Glutamatergic neuron (in vitro differentiated cells): ENCODE measurements at places on chromosomes 12 and 14. TPM values are rescaled to one million over a fixed set of nuclear protein-coding genes. Genes with fewer than 3 reads are reported as not detected.
A peak's percentile ranks its signal among the peaks of the same experiment; 100 is the strongest.

GRCh38 chr14:53441789-53442188, 288.7 kb upstream of the DDHD1 start:
- no peak overlapping the region for H3K4me3 ChIP-seq
- no peaks in the 10 kb centered on the region for H3K36me3 ChIP-seq
- DNase-seq = no peak

DNA sequence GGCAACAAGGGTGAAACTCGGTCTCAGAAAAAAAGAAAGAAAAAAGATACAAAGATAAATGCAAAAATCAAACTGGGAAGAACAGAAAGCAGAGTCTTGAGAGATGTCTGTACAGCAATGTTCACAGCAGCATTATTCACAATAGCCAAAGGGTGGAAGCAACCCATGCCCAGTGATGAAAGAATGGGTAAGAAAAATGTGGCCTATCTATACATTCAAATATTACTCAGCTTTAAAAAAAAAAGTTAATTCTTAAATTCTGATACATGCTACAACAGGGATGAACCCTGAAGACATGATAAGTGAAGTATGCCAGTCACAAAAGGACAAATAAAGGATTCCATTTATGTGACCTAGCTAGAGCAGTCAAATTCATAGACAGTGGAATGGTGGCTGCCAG, 33.7 kb downstream of the SPPL3 start:
- H3K4me1 ChIP-seq = peaks cover 2% of the 10 kb centered on the region
- no peaks in the 10 kb centered on the region for H3K36me3 ChIP-seq
- no peak for DNase-seq
- no peak overlapping the region for H3K4me3 ChIP-seq

DNA sequence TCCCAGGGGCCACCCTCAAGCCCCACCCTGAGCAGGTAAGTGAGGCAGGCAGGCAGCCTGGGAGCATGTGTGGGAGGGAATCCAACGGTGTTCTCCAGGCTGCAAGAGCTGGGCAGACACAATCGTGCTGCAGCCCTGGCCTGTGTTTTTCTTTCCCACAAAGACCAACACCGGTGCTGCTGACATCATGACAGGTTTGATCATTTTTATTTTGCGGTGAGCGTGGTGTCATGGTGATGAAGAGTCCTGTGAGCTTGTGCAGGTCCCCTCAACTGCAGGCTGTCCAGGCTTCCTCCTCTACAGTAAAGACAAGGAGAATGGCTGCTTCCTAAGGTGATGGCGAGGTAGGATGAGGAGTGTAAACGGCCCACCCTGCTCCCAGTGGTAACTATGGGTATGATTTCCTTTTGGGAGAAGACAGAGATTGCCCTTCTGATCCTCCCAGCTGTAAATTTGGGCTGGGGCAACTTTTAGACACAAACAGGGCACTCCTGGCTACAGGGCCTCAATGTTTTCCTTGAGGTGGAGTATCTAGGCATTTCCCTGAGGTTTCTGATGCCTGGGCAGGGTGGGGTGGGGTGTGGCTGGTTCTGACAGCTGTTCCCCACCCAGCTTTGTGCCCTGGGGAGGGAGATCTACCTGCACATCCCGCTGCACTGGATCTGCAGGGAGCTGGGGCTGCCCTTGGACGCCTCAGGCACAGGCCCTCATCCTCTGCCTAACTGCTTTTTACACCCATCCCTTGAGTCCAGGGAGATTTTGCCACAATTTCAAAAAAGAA, 109.1 kb downstream of the VCPKMT start:
- no peak for DNase-seq
- H3K4me1 ChIP-seq = peaks cover 10% of the 10 kb centered on the region
- H3K27me3 ChIP-seq = peaks cover 3% of the 10 kb centered on the region
- no peak overlapping the region for H3K4me3 ChIP-seq
- H3K27ac ChIP-seq = no peak overlapping the region

GRCh38 chr12:109952873-109953272, 43.3 kb downstream of the GIT2 start:
- H3K4me1 ChIP-seq = peaks cover 21% of the 10 kb centered on the region
- no peak overlapping the region for H3K27ac ChIP-seq
- no peak for DNase-seq

- no peaks in the 10 kb centered on the region for H3K36me3 ChIP-seq
- peaks cover 1% of the 10 kb centered on the region for H3K27me3 ChIP-seq
- H3K27ac ChIP-seq = no peak overlapping the region
- H3K4me3 ChIP-seq = no peak overlapping the region
Observed at GRCh38 chr12:77439749-77440148, 374.4 kb upstream of the E2F7 start.

The SELPLG gene
- 0.34 TPM for total RNA-seq

GRCh38 chr12:124036657-124037109, 63.7 kb downstream of the ZNF664 start:
- H3K4me1 ChIP-seq = peaks cover 29% of the 10 kb centered on the region
- H3K27ac ChIP-seq = peak overlapping the region; percentile 2
- peak; percentile 43 for DNase-seq
- H3K36me3 ChIP-seq = no peaks in the 10 kb centered on the region

GRCh38 chr14:71346685-71347084, 439.4 kb downstream of the PCNX1 start:
- no peak for DNase-seq
- no peak overlapping the region for H3K4me3 ChIP-seq
- no peaks in the 10 kb centered on the region for H3K36me3 ChIP-seq
- no peaks in the 10 kb centered on the region for H3K27me3 ChIP-seq
- no peaks in the 10 kb centered on the region for H3K4me1 ChIP-seq

GRCh38 chr14:94368956-94369355, 19.4 kb downstream of the SERPINA1 start:
- H3K4me1 ChIP-seq = no peaks in the 10 kb centered on the region
- no peaks in the 10 kb centered on the region for H3K27me3 ChIP-seq
- H3K36me3 ChIP-seq = no peaks in the 10 kb centered on the region
- no peak overlapping the region for H3K4me3 ChIP-seq
- H3K27ac ChIP-seq = no peak overlapping the region

DNA sequence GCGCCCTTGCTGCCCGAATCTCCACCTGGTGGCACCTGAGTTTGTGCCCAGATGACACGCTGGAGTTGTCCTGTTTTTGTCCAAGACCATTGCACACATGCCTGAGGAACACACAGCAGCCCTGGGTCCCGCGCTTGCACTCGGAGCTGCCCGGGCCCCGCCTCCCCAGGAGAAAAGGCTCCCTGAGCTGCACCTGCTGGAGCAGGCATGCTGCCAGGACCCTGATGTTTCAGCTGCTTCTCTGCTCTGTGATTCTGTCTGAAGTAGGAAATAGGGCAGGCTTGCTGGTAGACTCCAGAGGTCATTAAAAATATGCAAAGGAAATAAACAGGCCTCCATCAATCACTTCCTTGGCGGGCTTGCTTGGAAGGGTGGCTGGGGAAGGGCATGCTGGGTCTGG, 271.6 kb downstream of the CACNA1C start:
- H3K4me3 ChIP-seq = no peak overlapping the region
- H3K27me3 ChIP-seq = no peaks in the 10 kb centered on the region
- no peak for DNase-seq
- H3K4me1 ChIP-seq = peaks cover 29% of the 10 kb centered on the region
- no peak overlapping the region for H3K27ac ChIP-seq

The SLC6A13 gene
- total RNA-seq = 0.91 TPM

The MANSC4 gene
- total RNA-seq = not detected

GRCh38 chr14:104116288-104116755, 22.1 kb upstream of the KIF26A start:
- no peaks in the 10 kb centered on the region for H3K36me3 ChIP-seq
- peak; percentile 16 for DNase-seq
- H3K4me3 ChIP-seq = no peak overlapping the region
- H3K4me1 ChIP-seq = no peaks in the 10 kb centered on the region

The ANKRD33 gene
- total RNA-seq = not detected

- no peaks in the 10 kb centered on the region for H3K36me3 ChIP-seq
- DNase-seq = no peak
- H3K4me1 ChIP-seq = peaks cover 49% of the 10 kb centered on the region
- peaks cover 5% of the 10 kb centered on the region for H3K27me3 ChIP-seq
- peak overlapping the region; percentile 96 for H3K27ac ChIP-seq
Observed at GRCh38 chr14:95901054-95901453, 24.4 kb downstream of the TUNAR start.

GRCh38 chr14:41597647-41598046, 9.0 kb upstream of the LRFN5 start:
- H3K4me1 ChIP-seq = no peaks in the 10 kb centered on the region
- H3K4me3 ChIP-seq = no peak overlapping the region
- DNase-seq = no peak
- no peak overlapping the region for H3K27ac ChIP-seq
- no peaks in the 10 kb centered on the region for H3K27me3 ChIP-seq

- H3K27ac ChIP-seq = no peak overlapping the region
- no peaks in the 10 kb centered on the region for H3K36me3 ChIP-seq
- no peak overlapping the region for H3K4me3 ChIP-seq
- no peak for DNase-seq
- no peaks in the 10 kb centered on the region for H3K4me1 ChIP-seq
Observed at GRCh38 chr14:39763402-39763890, 331.2 kb upstream of the FBXO33 start.
